ENCODE measurements at places on chromosomes 7 and 10.

DNA sequence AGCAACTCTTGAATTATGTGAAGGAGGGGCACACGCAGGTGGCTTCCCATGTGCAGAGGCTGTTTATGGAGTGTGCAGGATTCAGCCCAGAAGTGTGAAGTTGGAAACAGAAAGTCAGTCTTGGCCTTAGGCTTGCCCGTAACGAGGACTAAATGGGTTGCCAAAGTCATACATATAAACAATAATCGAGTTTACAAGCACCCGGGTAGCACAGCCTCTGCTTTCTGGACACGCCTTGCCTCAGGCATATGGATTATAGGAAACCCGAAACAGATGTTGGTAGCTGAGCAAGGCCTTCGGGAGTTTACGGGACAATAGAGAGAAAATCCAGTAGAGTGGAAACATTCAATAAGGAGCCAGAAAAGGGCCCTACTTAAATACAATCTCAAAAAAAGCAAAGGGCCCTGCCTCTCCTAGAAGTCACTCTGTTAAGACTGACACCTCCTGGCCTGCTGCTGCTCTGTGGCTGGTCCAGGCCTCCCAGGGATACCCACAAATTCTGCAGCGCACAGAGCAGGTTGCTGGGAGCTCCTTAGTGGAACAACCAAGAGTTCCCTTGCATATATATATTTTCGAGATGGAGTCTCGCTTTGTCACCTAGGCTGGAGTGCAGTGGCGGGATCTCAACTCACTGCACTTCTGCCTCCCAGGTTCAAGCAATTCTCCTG is 48.5 kb downstream of the SMKR1 start:
- no peak for DNase-seq

- no peak for DNase-seq
Observed at GRCh38 chr10:86941991-86942421, 15.4 kb downstream of the MMRN2 start.

DNA sequence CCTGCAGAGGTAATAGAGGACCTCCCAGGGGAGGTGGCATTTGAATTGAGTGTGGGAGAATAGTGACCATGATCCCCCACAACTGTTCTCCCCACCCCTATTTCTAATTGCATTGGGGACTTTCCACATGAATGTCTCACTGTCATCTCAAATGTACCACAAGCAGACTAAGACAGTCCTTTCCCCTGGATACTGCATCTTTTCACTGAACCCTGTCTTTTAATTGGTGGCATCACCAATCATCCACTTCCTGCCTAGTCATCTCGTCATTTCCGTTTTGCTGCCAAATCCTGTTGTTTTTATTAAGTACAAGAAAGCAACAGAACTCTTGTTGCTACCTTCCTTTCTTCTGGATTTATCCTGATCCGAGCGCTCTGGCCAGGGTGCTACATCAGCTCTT is 120.3 kb downstream of the NRP1 start:
- DNase-seq, result no peak

DNA sequence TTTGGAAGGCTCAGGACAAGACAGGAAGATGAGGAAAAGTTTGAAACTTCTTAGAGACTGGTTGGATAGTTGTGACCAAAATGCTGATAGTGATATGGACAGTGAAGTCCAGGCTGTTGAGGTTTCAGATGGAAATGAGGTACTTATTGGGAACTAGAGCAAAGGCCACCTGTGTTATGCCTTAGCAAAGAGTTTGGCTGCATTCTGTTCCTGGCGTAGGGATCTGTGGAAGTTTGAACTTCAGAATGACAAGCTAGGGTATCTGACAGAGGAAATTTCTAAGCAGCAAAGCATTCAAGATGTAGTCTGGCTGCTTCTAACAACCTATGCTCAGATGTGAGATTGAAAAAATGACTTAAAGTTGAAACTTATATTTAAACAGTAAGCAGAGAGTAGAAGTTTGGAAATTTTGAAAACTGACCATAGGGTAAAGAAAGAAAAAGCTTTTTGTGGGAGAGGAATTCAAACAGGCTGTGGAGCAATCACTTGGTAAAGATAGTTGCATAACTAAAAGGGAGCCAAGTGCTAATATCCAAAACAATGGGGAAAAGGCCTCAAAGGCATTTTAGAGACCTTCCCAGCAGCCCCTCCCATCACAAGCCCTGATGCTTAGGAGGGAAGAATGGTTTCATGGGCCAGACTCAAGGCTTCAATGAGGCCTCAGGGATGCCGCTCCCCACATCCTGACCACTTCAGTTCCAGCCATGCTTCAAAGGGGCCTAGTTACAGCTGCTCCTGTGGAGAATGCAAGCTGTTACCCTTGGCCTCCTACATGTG is 415.1 kb downstream of the INHBA start:
- no peak for DNase-seq

DNA sequence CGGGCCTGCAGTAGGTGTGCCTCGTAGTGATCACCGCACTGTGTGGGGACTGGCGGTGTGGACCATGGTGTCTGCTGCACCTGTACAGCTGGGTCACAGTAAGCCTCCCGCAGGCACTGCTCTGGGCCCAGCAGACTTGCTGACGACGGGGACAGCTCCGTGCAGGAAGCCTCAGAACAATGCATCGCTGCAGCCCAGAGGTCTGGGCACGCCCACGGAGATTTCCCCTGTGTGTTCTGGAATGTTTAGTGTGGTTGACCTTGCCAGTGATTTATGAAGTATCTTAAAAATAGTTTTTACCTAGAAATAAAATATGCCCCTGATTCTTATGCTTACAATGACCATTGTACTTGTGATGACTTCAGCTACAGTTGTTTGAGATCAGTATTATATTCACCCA is 59.1 kb upstream of the ZNF32 start:
- no peak for DNase-seq
